ENCODE measurements at places on chromosomes 5 and 9.

GRCh38 chr5:37071901-37072581 is 177.1 kb downstream of the CPLANE1 start:
- no peak for DNase-seq

- no peak for DNase-seq
Measured at GRCh38 chr5:133062276-133062675, 10.5 kb downstream of the HSPA4 start.

DNA sequence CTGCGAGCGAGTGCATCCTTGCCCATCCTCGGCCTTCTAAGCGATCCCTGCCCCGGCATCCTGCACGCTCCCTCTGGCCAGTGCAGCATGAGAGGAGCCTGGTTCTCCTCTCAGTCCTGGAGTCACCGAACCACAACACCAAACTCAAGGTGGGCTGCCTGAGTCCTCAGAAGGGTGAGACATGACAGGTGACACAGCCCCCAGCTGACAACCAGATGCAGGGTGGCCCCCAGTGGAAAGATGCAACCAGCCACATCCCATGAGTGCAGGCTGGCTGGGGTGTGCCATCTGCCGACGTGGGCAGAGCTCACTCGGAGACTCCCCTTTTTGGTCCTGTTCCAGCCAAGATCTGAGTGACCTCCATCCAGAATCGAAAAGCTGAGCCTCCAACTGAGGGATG is 58.4 kb downstream of the COL23A1 start:
- DNase-seq = no peak

DNA sequence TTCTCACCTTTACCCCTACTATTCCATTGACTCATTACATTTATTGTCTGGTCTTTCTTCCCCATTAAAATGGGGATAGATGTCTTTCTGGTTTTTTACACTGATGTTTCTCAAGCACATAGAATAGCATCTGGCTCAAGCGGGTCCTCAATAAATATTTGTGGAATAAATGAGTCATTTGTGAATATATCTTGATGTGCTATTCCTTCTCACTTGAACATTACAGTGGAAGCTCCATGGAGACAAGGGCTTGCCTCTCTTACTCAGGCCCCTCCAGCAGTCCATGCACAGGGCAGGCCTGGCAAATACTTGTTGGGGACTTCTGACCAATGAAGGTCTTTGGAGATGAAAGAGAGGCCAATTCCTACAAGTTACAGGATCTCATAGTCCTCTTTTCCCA is 151.7 kb upstream of the TAS2R1 start:
- DNase-seq = no peak

DNA sequence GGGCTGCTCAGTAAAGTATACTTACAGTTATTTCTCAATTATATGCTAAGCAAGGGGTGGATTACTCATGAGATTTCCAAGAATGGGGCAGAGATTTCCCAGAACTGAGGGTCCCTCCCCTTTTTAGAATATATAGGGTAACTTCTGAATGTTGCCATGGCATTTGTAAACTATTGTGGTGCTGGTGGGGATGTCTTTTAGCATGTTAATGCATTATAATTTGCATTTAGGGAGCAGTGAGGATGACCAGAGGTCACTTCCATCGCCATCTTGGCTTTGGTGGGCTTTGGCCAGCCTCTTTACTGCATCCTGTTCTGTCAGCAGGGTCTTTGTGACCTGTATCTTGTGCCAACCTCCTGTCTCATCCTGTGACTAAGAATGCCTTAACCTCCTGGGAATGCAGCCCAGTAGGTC is 35.5 kb downstream of the TTC1 start:
- no peak for DNase-seq

DNA sequence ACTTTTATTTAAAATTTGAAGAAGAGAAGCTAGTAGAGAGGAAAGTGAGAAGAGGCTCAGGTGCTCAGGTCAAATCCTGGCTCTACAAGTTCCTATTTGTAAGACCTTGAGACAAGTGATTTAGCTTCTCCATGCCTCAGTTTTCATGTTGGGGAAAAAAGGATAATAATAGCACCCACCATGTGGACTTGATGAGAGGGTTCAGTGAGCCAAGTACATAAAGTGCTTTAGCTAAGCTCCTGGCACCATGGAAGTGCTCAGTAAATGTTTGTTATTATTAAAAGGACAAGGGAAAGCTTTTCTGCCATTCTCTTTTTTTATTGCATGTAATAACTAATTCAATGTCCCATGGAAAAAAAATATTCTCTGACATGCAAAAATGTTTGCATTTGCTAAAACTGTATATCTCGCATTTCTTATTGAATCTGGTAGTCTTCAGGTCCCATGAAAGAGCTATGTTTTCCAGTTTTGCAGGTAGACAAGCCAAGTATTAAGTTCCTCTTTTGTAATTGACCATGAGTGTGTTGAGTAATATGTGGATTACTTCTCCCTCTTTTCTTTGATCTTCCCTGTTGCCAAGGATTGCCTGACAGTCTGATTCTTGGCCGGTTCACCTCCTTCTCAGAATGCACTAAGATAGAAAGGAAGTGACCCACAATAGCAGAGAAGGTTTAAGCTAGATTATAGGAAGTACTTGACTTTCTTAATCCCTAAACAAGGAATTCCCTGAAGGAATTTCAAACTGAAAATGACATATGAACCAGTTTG is 45.6 kb upstream of the TRIM32 start:
- no peak for DNase-seq

DNA sequence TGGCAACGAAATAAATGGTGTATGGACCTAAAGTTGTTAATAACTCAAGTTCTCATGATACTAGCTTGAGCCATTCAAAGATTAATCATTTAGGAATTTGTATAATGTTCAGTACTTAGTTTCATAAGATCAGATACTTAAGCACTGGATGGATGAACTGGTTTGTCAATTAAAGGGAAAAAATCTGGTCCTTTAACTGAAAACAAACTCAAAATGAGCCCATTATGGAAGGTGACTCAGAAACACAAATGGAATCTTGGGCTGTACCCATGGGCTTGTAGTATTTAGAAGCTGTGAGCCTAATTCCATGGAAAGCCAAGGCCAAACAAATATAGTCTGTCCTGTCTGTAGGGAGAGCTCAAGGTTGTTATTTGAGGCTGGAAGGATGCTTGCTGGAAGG is 27.6 kb upstream of the ADRB2 start:
- no peak for DNase-seq

GRCh38 chr5:145980718-145981117 is 44.3 kb downstream of the SH3RF2 start:
- DNase-seq = no peak

DNA sequence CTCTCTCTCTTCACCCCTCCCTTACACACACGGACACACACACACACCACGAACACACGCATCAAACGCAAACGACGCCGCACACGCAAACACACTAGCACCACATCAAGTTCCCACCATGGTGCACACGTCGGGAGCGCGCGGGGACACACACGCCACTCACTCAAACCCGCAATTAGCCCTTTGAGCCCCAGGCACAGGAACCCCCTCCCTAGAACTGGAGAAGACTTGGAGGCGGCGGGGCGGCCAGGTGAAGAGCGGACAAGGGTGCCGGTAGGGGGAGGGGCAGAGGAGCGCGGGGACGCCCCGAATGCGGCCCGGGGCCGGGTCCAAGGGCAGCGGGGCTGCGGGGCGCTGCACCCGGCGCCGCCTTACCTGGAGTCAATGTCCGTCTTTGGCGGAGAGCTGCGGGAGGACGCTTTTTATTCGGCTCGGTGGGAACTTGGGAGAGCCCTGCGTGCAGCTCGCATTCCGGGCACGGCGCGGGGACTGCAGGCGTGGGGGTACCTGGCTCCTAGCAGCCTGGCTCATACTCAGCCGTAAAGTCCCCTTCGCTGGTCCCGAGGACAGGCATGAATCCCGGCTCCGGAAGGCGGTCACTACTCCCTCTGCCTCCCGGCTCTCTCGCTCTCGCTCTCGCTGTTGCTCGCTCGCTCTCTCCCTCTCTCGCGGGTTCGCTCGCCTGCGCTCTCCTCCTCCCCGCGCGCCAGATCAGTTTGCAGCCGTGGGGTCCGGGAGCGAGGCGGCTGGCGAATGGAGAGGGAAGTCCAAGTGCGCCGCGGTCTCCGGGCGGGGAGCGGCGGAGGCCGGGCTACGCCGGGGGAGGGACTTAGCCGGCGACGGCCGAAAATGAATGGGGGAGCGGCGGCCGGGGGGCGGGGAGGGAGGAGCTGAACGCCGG is at the start of gene BRINP1:
Gene BRINP1, minus strand, starts transcription at position 755 of the 901 bp plus-strand sequence. CDS start 56,080 bp downstream, outside the sequence.
- DNase-seq = no peak

DNA sequence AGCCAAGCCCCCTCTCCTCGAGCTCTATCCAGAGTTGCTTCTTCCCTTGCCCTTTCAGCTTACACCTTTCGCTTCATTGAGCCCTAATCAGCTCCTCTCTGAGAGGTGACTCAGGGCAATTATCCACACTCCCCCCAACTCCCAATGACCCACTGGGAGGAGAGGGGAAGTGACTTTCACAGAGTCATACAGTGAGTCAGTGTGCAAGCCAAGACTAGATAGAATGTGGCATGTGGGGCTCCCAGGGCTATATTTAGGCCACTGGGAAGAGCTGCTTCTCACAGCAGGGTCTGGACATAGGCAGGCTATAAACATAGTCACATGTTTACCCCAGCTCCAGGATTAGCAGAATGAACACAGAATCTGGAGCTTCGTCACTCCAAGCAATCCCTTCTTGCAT is 57.4 kb downstream of the NRG2 start:
- DNase-seq = no peak
